Dermis lymphatic vessel endothelial cell (primary cell): ENCODE measurements at places on chromosomes 6 and 20. TPM values are rescaled to one million over a fixed set of nuclear protein-coding genes. Genes with fewer than 3 reads are reported as not detected.

The SRF gene
- total RNA-seq, result 11.8 TPM in 2 replicates

The AMD1 gene
- total RNA-seq, result 54.7 and 64.2 TPM in 2 replicates

The KIF16B gene
- 13.2 and 13.9 TPM in 2 replicates for total RNA-seq

The KIAA1755 gene
- total RNA-seq, result 0.09 and 0.22 TPM in 2 replicates

The SMLR1 gene
- not detected in 2 replicates for total RNA-seq

The CRISP2 gene
- total RNA-seq, result not detected in 2 replicates

The TENT5A gene
- 2.0 and 7.3 TPM in 2 replicates for total RNA-seq
